T-helper 17 cell (primary cell): ENCODE measurements at places on chromosomes 12 and 14. TPM values are rescaled to one million over a fixed set of nuclear protein-coding genes. Genes with fewer than 3 reads are reported as not detected.
A peak's percentile ranks its signal among the peaks of the same experiment; 100 is the strongest.

The SETD3 gene
- 47.6 TPM for total RNA-seq

The RNASE4 gene
- total RNA-seq: not detected

DNA sequence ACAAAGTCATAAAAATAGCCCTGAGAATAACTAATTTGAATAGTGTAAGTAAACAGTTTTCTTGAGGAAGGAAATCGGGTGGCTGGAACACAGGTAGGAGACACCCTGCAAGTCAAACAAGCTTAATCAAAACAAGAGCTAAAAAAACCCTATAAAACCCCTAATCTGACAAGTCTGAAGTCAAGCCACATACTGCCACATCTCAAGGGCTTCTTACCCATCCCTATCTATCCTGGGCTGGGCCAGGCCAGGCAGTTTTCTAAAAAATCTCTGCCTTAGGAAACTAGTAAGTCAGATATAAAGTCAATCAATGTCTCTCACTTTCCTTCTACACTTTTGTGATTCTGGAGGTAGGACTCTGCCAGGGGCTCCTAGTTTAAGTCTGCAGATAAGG is 15.3 kb downstream of the UBE2N start:
- no peak for DNase-seq
- no peaks in the 10 kb centered on the region for H3K27me3 ChIP-seq
- no peaks in the 10 kb centered on the region for H3K36me3 ChIP-seq
- peak overlapping the region; percentile 60 for H3K4me3 ChIP-seq
- peak overlapping the region; percentile 91 for H3K27ac ChIP-seq
- H3K4me1 ChIP-seq: peaks cover 68% of the 10 kb centered on the region

The SYNJ2BP gene
- 11.5 TPM for total RNA-seq

- H3K4me3 ChIP-seq: peak overlapping the region; percentile 71
- H3K27ac ChIP-seq: peak overlapping the region; percentile 72
- H3K27me3 ChIP-seq: no peaks in the 10 kb centered on the region
- H3K36me3 ChIP-seq: peaks cover 20% of the 10 kb centered on the region
Measured at GRCh38 chr14:92677087-92677668, 71.2 kb downstream of the LGMN start.

The KLRK1 gene
- total RNA-seq: 0.78 TPM

The SMIM41 gene
- not detected for total RNA-seq

GRCh38 chr14:41666301-41666700 is 59.6 kb downstream of the LRFN5 start:
- no peak overlapping the region for H3K27ac ChIP-seq
- no peaks in the 10 kb centered on the region for H3K27me3 ChIP-seq
- no peak for DNase-seq
- H3K4me1 ChIP-seq: no peaks in the 10 kb centered on the region
- no peak overlapping the region for H3K4me3 ChIP-seq

The ACOT4 gene
- 1.1 TPM for total RNA-seq

The SELPLG gene
- 91.3 TPM for total RNA-seq

DNA sequence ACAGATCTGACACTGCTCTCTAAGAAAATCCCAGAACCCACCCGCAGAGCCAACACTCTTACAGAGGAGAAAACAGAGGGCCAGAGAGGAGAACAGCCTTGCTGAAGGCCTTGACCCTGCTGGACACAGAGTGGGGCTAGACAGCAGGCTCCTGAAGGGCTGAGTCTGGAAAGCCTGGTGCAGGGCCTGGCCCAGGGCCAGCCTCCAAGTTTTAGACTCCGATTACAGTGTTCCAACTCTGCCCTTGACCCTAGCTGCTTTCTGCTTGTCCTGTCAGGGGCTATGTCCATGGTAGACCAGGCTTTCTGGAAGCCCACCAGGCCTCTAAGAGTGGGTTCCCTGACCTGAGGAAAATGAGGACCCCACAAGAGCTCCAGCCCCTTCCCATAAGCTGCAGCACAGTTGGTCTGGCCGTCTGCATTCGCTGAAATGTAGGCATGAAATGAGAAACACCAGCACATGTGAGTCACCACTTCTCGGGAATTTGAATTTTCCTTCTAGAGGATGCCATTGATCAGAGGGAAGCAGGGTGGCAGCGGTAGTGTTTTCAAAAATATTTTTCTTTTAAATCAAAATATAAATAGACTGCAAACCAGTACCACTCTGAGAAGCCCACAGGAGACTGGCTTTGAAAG is 154.4 kb downstream of the CALM1 start:
- H3K27me3 ChIP-seq: peaks cover 8% of the 10 kb centered on the region
- H3K4me1 ChIP-seq: no peaks in the 10 kb centered on the region
- no peak overlapping the region for H3K4me3 ChIP-seq
- no peak for DNase-seq

The UTP20 gene
- 12.1 TPM for total RNA-seq

The SERPINA10 gene
- total RNA-seq: not detected

The CEP170B gene
- total RNA-seq: 7.0 TPM

The DUSP16 gene
- 94.8 TPM for total RNA-seq

DNA sequence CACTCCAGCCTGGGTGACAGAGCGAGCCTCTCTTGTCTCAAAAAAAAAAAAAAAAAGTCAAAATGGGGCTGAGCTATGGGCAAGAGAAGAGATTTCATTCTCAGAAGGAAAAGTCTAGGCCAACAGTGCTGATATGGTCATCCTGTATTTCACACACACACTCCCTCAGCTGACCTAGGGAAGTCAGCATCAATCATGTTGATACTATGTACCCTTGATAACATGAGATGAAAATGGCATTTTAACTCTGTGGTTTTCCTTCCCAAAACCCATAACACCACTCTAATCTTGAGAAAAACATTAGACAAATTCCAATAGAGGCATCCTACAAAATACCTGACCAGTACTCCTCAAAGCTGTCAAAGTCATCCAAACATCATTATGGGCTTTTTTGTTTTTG is 2.3 kb upstream of the NEMP1 start:
- H3K4me1 ChIP-seq: peaks cover 18% of the 10 kb centered on the region
- no peak overlapping the region for H3K4me3 ChIP-seq
- no peak overlapping the region for H3K27ac ChIP-seq
- DNase-seq: no peak

- no peaks in the 10 kb centered on the region for H3K36me3 ChIP-seq
- H3K27ac ChIP-seq: no peak overlapping the region
- no peak overlapping the region for H3K4me3 ChIP-seq
Measured at GRCh38 chr12:2256453-2256852, 203.7 kb downstream of the CACNA1C start.

- peak overlapping the region; percentile 52 for H3K4me3 ChIP-seq
- no peaks in the 10 kb centered on the region for H3K27me3 ChIP-seq
- DNase-seq: no peak
- H3K36me3 ChIP-seq: no peaks in the 10 kb centered on the region
Measured at GRCh38 chr12:58424735-58425392, 483.5 kb downstream of the ATP23 start.

- no peak overlapping the region for H3K4me3 ChIP-seq
- DNase-seq: no peak
- H3K36me3 ChIP-seq: no peaks in the 10 kb centered on the region
- no peaks in the 10 kb centered on the region for H3K4me1 ChIP-seq
- no peak overlapping the region for H3K27ac ChIP-seq
Measured at GRCh38 chr14:93132472-93133065, 16.8 kb upstream of the ITPK1 start.

DNA sequence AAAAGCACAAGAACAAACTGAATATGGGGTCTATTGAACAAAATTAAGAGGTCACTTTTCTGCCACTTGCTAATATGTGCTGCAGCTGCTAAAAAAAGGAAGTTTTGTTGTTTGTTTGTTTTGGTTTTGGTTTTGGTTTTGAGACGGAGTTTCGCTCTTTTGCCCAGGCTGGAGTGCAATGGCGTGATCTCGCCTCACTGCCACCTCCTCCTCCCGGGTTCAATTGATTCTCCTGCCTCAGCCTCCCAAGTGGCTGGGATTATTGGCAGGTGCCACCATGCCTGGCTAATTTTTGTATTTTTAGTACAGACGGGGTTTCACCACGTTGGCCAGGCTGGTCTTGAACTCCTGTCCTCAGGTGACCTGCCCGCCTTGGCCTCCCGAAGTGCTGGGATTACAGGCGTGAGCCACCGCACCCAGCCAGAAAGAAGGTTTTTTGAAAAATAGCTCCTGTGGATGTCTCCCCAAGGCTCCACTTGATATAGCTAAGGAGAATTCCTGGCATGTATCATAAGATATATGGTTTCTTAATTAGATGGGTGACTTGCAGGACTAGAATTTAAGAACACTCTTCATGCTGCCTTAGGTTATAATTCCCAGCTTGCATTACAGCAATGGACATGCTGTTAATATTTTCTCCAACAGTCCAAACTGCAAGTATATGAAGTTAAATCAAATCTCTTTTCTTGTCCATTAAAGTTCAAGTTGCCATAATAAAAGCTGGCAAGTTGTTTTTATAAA is 237.6 kb upstream of the AMIGO2 start:
- no peak for DNase-seq
- no peaks in the 10 kb centered on the region for H3K36me3 ChIP-seq
- peak overlapping the region; percentile 83 for H3K27ac ChIP-seq
- peak overlapping the region; percentile 69 for H3K4me3 ChIP-seq
- H3K4me1 ChIP-seq: peaks cover 16% of the 10 kb centered on the region
- H3K27me3 ChIP-seq: no peaks in the 10 kb centered on the region

DNA sequence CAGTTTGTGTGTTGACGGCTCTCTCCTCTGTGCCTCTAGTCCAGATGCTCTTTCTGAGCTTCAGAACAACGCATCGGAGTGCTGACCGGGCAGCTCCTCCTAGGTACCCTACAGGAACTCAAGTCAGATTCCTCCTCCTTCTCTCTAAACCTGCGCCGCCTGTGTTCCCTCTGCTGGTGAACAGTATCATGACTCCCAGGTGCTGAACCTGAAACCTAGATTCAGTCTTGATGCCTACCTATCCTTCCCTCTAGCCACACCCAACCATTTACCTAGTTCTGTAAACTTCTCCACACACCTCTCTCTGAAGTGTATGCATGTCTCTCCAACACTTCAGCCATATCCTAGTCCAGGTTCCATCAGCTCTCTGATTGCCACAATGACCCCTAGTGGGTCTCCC is 112.7 kb downstream of the EFCAB11 start:
- no peak overlapping the region for H3K4me3 ChIP-seq
- no peaks in the 10 kb centered on the region for H3K27me3 ChIP-seq
- H3K27ac ChIP-seq: no peak overlapping the region

The GZMB gene
- not detected for total RNA-seq

DNA sequence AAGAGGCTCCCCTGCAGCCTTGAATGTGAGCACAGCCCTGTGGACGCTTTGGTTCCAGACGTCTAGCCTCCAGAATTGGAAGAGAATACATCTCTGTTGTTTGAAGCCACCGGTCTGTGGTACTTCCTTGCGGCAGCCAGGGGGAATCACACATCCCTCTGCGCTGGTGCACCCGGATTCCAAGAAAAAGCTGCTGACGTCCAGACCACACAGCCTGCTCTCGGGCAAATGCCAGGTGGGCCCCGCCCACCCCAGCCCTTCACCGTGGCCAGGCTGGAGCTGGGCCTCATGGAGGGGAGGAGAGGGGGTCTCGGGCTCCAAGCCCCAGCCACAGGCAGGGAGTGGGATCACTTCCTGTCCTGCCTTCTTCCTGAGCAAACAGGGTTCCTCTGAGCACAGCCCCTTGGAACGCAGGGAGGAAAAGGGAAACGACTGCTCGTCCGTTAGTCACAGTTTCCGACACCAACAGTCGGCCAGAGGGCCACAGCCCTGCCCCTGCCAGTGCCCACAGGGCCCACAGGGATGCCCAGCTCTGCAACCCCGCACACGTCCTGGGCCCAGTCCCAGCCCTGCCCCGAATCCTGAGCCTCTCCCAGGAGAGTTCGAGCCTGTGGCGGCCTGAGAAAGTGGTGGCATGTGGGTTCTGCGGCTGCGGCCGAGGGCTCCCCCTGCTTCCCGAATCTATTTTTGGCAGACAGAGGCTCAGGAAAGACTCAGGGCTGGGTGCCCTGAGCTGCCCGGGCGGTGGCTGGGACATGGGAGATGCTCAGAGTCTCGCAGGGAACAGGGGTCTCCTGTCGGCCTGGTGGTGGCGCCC is 85.3 kb downstream of the RFLNA start:
- no peak overlapping the region for H3K27ac ChIP-seq
- no peak for DNase-seq

DNA sequence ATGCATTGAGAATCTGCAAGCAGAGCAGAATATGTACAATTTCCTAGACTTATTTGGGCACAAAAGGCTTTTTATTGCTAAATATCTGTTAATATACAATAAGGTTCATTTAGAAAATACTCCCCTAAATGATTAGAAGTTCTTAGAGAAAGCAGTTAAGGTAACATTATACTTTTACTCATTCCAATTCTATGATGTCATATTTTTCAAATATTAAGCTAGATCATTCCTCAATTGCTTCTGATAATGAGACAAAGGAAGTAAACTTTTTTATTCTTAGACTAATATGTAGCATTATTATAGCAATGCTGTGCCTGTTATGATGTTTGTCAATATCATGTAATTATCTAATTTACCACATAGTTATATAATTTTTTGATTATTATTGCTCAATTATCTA is 447.0 kb downstream of the SLC16A7 start:
- no peaks in the 10 kb centered on the region for H3K36me3 ChIP-seq
- no peak overlapping the region for H3K4me3 ChIP-seq
- no peak for DNase-seq
- no peak overlapping the region for H3K27ac ChIP-seq
